ENCODE measurements at places on chromosomes 1 and 21.

- DNase-seq = no peak
Measured at GRCh38 chr1:100924212-100924611, 28.3 kb downstream of the SLC30A7 start.

GRCh38 chr1:1318131-1318652 lies 6.3 kb downstream of the INTS11 start:
- peak; percentile 94 for DNase-seq

- no peak for DNase-seq
Measured at GRCh38 chr1:117271959-117272358, 61.2 kb upstream of the VTCN1 start.

GRCh38 chr21:40915114-40915513 lies 68.2 kb upstream of the DSCAM start:
- no peak for DNase-seq

GRCh38 chr1:180369061-180369460 lies 133.3 kb downstream of the ACBD6 start:
- no peak for DNase-seq

DNA sequence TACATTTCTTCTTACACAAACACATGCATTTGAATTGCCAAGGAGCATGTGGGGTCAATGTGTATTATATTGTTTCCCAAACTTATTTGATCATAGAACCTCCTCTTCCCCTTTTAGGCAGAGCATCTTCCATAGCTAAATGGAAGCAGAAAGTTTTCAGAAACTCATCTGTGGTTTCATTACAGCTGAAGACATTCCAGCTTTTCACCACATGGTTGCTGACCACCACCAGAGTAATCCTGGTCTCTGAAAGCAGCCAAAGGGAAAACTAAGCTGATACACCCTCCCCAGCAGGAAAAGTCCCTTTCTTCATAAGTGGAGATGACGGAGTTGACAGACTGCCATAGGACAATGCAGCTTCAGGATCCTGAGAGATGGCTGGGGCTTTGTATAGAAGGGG lies 30.2 kb upstream of the OTUD3 start:
- DNase-seq = no peak

DNA sequence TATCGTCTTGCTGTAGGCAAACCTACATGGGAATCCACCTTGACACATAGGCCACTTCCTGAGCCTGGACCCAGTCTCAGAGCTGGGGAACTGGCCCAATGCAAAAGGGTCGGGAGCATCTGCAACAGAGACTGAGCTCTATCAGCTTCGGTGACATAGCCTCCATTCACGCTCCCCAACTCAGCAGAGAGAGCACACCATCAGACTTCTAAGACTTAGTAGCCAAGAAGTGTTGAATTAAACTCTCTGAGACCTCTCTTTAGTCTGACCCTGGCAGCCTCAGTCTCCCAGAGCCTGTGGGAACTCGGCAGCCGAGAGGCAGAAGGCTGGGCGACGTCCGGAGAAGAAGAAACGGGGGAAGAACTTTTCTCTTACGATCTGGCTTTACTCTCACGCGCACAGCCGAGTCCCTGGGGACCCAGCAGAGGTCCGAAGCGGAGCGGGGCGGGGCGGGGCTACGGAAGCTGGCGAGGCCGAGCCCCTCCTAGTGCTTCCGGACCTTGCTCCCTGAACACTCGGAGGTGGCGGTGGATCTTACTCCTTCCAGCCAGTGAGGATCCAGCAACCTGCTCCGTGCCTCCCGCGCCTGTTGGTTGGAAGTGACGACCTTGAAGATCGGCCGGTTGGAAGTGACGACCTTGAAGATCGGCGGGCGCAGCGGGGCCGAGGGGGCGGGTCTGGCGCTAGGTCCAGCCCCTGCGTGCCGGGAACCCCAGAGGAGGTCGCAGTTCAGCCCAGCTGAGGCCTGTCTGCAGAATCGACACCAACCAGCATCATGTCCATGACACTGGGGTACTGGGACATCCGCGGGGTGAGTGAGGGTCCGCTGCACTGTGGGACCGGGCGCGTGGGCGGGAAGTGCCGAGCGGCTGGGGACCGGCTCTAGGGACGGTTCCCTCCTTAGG lies at the start of gene GSTM4:
GSTM4 (plus strand) TSS at position 485 of the 905 bp plus-strand sequence; CDS start at position 776, 291 bp downstream.
- no peak for DNase-seq

- no peak for DNase-seq
Measured at GRCh38 chr21:17580319-17580718, 32.4 kb downstream of the BTG3 start.

DNA sequence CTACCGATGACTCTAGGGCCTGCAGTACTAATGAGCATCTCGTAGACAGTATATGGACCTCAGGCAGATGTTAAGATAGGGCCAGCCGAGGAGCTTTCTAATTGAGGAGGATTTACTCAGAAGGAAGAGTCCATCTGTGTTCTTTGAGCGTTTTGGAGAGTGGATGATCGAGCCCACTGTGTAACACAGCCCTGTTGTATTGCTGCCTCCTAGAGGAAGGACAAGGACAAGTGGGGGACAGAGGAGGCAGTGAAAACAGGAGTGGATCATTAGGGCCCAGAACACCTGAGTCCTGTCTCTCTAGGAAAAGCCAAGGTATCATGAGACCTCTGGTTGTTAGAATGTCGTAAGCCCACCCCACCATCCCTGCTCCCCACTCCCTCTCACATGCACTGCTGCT lies 62.9 kb downstream of the TBX19 start:
- DNase-seq = no peak

GRCh38 chr21:42627527-42628289 lies 25.7 kb upstream of the PDE9A start:
- no peak for DNase-seq

- peak; percentile 79 for DNase-seq
Measured at GRCh38 chr1:183989078-183989577, 48.4 kb downstream of the COLGALT2 start.

Data from HFF-Myc (cell line).